NCI-H1417 (cell line): ENCODE measurements at places on chromosomes 11 and 22.

GRCh38 chr22:20182365-20182764 lies 31.5 kb upstream of the CCDC188 start:
- DNase-seq = no peak

- peak; percentile 83 for DNase-seq
Observed at GRCh38 chr11:2750682-2751522, 51.1 kb upstream of the KCNQ1OT1 start.

- DNase-seq = peak; percentile 42
Observed at GRCh38 chr11:76669901-76670484, 554 bp downstream of the LRRC32 start.

- DNase-seq = peak; percentile 28
Observed at GRCh38 chr11:128716661-128717210, 22.9 kb downstream of the FLI1 start.

GRCh38 chr22:40070701-40071100 lies 75.9 kb downstream of the FAM83F start:
- DNase-seq = no peak

DNA sequence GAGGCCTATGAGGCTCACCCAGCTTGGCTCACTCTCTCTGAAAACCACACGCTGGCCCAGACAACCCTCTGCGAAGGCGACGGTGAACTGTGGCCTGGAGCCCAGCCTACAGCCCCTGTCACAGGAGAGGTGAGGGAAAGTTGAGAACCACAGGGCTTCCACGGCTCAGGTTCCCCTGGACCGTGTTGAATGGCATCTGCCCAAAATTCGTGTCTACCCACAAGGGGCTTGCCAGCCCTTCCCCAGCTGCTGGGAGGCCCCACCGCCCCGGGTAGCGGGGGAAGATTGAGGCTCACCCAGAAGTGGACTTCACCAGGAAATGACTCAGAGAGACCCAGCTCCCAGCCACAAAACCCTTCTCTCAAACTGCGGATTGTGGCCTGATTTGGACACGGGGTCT lies 197.1 kb downstream of the CTTN start:
- no peak for DNase-seq

GRCh38 chr11:131677828-131678470 lies 307.5 kb downstream of the NTM start:
- DNase-seq = no peak

DNA sequence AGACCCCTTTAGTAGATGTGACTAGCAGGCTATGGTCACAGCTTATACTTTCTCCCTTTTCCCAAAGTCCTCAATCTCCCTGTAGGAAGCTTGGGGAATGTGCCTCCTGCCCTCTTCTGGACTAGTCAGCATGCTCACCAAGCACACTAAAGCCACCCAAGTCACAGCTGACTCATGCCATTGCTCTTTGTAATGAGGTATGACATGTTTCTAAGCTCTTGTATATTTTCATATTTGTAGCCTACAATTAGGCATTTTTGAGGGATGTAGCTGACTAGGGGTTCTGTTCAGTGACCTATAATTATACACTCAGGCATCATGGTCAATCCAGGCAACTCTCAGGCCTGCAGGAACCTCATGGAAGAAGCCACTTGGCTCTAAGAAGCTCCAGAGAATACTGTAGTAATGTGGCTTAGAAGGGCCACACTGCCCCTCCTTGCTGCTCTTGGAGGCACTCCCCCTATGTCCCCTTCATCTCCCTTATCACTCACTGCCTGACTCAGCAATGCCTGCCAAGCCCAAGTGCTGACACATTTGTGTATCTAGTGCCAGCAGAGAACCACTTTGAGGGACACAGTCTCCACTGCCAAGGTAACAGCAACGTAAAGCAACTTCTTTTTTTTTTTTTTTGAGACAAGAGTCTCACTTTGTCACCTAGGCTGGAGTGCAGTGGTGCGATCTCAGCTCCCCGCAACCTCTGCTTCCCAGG lies 86.2 kb downstream of the RPL27A start:
- DNase-seq = peak; percentile 5

GRCh38 chr11:121582296-121582695 lies 129.5 kb upstream of the SORL1-AS1 start:
- DNase-seq = no peak

DNA sequence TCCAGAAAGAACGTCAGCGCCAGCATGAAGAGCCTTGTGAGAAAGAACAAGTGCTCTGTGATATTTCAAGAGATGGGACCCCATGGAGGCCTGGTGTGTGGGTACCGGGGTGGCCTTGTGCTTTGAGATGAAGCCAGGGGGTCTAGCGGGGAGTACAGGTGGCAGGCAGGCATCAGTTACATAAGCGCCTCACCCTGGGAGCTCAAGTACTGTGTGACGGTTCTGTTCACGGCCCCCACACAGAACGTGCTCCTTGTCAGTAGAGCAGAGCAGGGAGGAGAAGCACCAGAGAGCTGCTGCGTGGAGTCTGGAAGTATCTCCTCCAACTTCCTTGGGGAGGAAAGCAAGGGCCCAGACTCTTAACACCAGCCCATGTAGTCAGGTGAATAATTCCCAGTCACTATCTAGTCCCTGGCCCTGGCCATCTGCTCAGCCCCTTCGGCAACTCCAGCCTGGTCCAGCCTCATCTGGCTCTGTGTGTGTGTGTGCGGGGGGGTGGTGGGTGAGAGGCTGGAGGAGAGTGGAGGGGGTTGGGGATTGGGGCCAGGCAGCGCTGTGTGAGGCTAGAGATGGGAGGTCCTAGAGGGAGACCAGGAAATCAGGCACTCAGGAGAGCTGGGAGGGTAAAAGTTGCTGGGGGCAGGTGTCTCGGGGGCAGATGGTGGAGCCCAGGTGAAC lies 32.4 kb downstream of the MCM5 start:
- no peak for DNase-seq

- DNase-seq = peak; percentile 89
Observed at GRCh38 chr11:102268083-102268984, 49.0 kb upstream of the BIRC3 start.

DNA sequence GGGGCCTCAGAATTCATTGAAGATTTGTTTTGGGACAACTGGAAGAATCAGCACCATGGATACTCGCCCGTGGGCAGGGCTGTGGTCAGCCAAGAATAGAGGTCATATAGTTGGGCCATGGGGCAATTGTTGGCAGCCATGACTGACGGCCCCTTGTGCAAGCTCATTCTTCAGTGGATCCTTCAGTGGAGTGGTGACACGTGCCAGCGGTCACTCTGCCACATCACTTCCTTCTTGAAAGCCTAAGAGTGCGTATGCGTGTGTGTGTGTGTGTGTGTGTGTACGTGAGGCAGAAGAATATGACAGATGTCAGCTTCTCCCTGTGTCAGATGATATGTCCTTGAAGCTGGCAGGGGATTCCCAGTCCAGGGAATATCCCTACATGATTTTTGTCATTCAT lies 1.8 kb upstream of the IL18BP start:
- no peak for DNase-seq

GRCh38 chr11:32131321-32131720 lies 40.4 kb downstream of the RCN1 start:
- no peak for DNase-seq

GRCh38 chr22:20021196-20022181 lies 579 bp downstream of the TANGO2 start:
- no peak for DNase-seq

DNA sequence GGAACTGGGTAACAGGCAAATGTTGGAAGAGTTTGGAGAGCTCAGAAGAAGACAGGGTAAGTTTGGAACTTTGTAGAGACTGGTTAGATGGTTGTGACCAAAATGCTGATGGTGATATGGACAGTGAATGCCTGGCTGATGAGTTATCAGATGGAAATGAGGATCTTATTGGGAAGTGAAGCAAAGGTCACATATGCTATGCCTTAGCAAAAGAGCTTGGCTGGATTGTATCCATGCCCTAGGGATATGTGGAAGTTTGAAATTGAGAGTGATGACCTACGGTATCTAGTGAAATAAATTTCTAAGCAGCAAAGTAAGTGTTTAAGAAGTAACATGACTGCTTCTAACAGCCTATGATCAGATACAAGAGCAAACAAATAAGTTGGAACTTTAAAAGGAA lies 17.8 kb downstream of the BBOX1 start:
- DNase-seq = no peak

DNA sequence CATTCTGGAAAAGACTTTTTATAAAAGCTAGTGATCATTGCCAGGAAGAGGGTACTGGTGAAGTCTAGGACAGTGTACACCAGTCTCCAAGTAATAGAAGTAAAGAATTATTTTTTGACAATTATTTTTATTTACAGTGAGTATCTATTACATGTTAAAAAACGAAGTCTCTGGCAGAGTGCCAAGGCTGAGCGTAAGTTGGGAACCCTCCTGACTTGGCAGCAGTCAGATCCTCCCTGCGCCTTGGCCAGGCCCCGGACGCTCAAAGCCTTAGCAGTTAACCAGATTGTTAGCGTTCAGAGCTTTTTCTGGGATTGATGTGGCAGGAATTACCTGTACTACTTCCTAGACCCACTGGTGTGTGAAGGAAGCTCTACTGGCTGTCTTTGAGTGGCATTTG lies 38.1 kb upstream of the CTTN start:
- peak; percentile 55 for DNase-seq

- DNase-seq = no peak
Observed at GRCh38 chr22:24005201-24005600, at the start of gene GSTT4. GSTT4 (minus strand) TSS chr22:24005453; CDS start chr22:24005356, 97 bp downstream.

GRCh38 chr11:57205041-57205641 lies 23.4 kb downstream of the LRRC55 start:
- DNase-seq = no peak

DNA sequence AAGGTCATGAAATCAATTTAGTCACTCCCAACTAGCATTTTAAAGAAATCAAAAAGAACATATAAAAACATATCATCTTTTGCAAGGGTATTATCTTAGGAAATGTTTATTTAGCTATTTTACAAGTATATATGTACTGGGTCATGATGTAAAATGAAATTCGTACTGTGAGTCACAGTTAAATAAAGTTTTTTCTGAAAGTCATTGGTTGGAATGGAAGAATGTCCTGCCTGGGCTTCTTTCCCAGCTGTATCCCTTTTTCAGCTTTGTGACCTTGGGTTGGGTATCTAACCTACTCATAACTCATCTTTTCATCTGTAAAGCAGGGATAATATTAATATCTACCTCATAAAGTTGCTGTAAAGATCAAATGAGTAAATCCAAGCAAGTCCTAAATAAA lies 15.7 kb downstream of the FDX1 start:
- DNase-seq = no peak
